ENCODE measurements at places on chromosomes 11 and 22.

DNA sequence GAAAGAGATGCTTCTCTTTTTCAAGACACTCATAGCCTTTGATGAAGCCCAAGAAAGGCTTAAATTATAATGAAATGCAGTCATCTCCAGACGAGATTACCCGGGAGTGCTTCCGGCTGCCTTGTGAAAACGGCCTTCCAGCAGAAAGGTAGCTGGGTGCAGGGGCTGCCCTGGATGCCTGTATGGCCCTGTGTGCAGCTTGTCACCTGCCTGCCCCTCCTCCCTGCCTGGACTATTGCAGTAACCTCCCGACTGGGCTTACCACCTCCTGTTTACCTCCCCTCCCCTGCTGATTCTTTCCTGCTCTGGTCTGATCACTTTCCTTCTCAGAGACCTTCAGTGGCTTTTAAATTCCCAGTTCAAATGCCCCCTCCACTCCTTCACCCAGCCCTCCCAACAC is 126.4 kb upstream of the SYT13 start:
- DNase-seq = no peak

GRCh38 chr11:77049026-77049425 is 14.8 kb downstream of the B3GNT6 start:
- no peak for DNase-seq

DNA sequence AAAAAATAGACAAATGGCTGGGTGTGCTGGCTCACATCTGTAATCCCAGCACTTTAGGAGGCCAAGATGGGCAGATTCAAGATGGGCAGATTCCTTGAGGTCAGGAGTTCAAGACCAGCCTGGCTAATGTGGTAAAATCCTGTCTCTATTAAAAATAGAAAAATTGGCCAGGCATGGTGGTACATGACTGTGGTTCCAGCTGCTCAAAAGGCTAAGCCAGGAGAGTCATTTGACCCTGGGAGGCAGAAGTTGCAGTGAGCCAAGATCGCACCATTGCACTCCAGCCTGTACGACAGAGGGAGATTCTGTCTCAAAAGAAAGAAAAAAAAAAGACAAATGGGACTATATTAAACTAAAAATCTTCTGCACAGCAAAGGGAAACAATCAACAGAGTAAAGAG is 55.4 kb downstream of the USP35 start:
- DNase-seq = no peak

DNA sequence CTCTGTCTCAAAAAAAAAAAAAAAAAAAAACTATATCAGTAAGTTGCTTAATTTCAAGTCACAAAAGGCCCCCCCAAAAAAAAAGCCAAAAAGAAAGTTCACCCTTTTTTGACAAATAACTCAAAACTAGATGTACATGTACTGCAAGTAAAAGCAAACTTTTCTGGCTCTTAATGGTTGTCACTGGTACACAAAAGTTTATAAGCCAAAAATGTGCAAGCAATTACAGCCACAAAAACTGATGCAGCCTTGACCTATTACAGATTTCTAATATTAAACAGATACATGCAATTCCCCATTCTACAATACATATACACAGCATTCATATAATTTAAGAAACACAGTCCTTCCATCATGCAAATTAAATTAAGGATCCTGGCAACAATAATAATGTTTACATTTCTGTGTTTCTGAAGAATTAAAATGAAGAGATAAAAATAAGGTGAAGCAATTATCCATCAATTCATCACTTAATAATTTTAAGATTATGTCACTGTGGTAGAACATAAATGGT is 18.6 kb downstream of the PICALM start:
- DNase-seq = no peak

GRCh38 chr11:9753021-9753420 is 89.1 kb downstream of the SWAP70 start:
- no peak for DNase-seq

- DNase-seq = no peak
Observed at GRCh38 chr22:45069925-45070324, 60.1 kb upstream of the PHF21B start.

- no peak for DNase-seq
Observed at GRCh38 chr22:49382451-49382735, 445.3 kb downstream of the BRD1 start.

- no peak for DNase-seq
Observed at GRCh38 chr11:68992743-68993255, 12.0 kb upstream of the MRGPRD start.

DNA sequence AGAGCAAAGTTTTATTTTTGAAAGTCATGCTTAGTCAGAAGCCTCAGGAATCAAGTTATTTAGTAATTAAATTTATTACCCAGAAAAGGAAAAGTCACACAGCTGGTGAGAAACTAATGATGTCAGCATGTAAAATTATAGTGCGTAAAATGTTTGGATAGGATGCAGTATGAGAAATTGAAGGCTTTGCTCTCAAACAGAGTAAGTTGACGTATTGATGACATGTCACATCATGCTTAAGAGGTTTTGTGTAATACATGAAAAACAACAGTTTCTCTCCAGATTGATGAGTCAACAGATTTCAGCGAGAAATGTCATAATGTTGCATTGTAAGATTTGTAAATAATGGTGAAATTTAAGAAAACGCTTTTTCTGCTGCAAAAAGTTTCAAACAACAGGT is 769.8 kb downstream of the METTL15 start:
- DNase-seq = no peak

GRCh38 chr11:29879560-29879959 is 137.3 kb downstream of the KCNA4 start:
- DNase-seq = no peak

DNA sequence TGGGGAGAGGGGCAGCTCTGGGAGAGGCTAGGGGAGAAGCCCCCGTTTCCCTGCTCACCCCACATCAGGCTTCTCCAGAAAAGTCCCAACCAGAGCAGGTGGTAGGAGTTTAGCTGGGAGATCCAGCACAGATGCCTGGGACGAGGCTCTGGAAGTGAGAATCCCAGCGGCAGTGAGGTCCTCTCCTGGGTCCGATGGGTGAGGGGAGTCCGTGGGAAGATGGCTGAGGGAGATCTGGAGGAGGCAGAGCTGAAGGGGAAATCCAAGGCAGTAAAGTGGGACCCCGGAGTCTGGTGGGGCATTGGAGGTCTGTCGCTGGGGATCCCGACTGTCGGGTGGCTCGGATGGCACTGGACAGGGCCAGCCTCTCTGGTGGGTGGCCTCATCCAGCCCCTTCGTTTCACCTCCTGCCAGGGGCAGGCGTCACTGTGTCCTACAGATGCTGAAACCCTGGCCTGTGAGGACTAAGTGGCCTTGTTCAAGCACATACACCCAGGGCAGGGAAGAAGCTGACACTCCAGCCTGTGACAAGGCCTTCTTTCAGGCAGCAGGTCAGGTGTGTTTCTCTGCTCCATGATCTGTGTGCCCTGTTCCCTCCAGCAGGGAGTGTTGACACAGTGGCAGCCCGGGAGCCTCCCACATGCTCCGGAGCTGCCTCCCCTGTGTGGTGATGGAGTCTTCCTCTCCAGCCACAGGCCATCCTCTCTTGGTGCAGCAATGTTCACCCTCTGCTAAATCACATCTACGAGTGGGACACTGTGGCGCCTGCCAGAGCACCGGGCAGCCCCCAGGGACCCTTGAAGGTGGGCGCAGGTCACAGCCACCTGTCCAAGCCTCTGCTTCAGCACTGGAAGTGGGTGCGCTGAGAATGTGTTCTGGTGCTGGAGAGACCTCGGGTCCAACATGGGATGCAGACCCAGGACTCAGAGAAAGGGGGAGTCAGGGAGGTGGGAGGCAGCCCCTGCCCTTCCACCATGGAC is 850.8 kb downstream of the BRD1 start:
- DNase-seq = no peak

GRCh38 chr11:95456714-95457491 is 225.9 kb upstream of the SESN3 start:
- DNase-seq = no peak

GRCh38 chr11:124310721-124311120 is 3.0 kb downstream of the OR8D1 start:
- no peak for DNase-seq

DNA sequence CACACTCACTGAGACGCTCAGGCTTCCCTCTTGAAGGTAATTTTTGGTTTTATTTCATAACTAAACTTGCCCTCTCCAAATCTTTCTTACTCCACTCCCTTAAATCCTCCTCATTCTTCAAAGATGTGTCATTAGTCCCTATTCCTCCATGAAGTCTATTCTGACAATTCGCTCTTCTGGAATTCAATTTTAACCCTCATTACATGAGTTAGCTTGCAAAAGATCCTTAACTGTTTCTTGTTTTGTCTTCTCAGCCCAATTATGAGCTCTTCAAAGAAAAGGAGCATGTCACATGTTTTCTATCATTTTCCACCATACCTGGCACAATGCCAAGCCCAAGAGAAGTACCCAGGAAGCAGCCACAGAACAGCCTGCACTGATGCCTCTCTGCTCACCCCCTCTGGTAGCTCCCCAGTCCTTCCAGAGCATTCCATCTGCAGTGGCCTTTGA is 13.0 kb downstream of the GALNT18 start:
- DNase-seq = no peak

DNA sequence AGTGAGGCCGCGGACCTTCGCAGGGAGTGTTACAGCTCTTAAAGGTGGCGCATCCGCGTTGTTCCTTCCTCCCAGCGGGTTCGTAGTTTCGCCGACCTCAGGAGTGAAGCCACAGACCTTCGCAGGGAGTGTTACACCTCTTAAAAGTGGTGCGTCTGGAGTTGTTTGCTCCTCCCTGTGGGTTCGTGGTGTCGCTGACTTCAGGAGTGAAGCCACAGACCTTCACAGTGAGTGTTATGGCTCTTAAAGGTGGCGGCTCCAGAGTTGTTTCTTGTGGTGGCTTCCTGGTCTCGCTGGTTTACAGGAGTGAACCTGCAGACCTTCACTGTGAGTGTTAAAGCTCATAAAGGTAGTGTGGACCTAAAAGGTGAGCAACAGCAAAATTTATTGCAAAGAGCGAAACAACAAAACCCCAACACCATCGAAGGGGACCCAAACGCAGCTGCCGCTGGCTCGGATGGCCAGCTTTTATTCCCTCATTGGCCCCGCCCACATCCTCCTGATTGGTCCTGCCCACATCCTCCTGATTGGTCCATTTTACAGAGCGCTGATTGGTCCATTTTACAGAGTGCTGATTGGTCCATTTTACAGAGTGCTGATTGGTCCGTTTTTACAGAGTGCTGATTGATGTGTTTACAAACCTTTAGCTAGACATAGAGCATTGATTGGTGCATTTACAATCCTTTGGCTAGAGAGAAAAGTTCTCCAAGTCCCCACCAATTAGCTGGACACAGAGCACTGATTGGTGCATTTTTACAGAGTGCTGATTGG is 1.2 kb upstream of the TMEM45B start:
- peak; percentile 47 for DNase-seq

DNA sequence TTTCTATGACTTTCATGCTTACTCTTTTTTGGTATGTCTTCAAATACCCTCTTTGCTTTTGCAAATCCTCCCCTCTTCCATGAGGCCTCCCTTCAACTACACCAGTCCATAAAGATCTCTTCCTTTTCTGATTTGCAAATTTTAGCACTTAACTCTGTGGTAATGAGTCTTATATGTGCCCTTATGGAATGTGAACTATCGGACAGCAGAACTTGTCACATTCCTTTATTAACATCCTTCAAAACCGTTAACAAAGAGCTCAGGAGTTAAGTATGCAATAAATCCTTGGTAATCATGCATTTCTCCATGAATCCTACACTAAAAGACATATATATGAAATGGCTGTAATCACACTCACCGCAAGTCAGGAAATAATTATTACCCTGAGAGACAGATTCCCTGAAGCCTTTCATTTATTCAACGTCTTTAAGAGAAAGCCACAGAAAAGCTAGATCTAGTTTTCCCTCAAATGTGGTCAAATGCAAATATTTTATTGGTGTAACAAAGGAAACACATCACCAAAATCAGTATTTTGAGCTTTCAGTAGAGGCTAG is 7.4 kb downstream of the CLNS1A start:
- no peak for DNase-seq

- DNase-seq = no peak
Observed at GRCh38 chr11:4184163-4184916, 89.7 kb downstream of the RRM1 start.

GRCh38 chr11:114846416-114846791 is 168.1 kb downstream of the NXPE2 start:
- DNase-seq = no peak

- DNase-seq = peak; percentile 52
Observed at GRCh38 chr11:5684646-5685362, at the start of gene TRIM5. TRIM5 (minus strand) TSS chr11:5685074; CDS start chr11:5680177, 4,897 bp downstream.

DNA sequence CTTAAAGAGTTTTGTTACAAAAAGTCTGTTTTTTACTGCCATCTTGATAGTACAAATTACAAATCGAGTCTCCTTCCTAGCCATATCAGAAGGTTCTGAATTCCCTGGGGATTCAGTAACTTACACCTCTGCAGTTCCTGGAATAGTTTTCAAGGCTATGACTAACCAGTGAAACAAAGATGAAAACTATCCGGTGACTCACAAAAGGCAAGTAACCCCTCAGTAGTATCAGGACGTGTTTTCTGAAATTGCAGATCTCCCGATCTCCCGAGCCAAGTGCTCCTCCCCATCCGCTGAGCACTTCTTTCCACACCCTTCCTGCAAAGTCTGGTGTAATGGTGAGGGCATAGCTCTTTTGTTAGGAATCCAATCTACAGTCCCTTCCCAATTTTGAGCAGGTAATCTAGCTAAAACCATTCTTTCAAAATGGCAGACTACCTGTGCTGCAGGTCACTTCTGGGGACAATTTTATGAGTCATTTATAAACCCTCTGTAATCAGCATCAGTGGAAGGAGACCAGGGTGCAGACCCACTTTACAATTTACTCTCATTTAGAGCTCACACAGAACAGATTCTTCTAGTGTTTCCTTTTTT is 7.7 kb downstream of the E2F8 start:
- no peak for DNase-seq

DNA sequence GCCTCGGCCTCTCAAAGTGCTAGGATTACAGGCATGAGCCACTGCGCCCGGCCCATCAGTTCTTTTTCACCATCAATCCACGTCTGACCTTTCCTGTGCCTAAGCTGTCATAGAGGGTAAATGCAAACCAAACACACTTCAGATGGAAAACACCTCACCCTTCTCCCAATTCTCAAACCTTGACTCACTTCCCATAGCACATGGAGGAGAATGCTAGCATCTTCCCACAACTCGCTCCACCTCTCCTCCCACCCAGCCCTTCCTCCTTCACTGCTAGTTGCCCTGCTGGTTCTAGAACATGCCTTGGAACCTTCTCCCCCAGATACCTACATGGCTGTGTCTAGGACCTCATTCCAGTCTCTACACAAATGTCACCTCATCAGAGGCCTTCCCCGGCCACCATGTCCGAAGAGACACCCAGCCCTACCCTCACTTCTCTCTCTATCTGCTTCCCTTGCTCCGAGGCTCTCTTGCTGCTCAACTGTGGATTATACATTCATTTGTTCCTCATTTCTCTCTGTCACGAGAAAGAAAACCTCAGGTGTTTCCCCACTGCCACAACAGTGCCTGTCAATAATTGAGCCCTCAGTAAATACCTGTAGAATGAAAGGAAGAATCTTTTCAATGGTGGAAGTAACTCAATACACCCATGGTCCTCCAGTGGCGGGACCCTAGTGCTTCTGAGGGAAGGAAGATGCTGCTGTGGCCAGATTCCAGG is 21.3 kb upstream of the NCF4 start:
- no peak for DNase-seq

All from stimulated activated CD8-positive, alpha-beta memory T cell treated with anti-CD3 and anti-CD28 coated beads, Interleukin-7, amount 100 ng/mL, for 24 hours (primary cell).